ENCODE measurements at places on chromosomes 2 and 18.

DNA sequence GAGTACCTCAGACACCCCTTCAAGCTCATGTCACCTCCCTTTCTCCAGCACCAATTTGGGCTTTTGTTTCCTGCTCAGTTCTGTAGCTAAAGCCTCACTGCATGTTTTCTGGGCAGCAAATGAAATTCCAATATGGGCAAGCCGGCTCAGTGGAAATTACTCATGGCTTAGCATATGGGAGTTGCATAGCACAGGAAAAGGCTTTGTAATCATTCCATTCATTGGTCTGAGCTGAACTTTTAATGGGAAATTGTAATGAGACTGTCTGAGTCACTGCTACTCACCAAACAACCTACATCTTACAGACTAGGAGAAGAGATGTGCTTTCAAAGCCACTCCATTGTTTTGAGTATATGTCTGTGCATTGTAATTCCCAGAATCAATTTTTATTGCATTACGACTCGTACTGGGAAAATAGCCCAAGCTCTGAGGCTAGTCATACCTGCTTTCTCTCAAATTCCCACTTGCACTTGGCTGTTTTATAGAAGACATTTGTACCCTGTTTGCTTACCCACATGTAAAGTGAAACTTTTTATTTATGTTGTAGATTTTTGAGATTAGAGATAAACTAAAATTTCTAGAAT, 139.5 kb upstream of the LRATD1 start:
- no peak for DNase-seq

GRCh38 chr2:121398853-121399252, 113.9 kb upstream of the TFCP2L1 start:
- DNase-seq: no peak

DNA sequence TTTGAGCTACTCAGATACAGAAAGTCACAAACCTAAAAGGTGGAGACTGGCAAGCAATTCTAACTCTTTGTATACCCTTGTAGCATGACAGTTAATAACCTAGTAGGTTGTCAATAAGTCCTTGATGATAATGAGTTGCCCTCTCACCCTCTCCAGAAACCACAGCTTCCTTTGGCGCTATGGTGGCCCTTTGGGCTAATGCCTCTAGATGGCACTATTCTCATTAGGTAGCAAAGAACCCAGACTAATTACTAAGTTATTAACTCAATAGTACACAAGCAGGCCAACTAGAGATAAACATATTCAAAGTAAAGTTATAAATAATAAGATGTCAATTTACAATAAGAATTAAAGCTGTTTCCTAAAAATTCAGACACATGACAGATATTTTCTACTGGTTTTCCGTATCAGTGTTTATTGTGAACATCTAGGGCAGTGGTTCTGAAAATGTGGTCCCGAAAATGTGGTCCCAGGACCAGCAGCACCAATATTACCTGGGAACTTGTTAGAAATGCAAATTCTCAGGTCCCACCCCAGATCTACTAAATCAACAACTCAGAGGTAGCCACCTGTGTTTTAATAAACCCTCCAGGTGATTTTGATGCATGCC, 41.1 kb downstream of the LDAH start:
- no peak for DNase-seq

- no peak for DNase-seq
Observed at GRCh38 chr2:201234663-201235135, 25.6 kb upstream of the CASP8 start.

DNA sequence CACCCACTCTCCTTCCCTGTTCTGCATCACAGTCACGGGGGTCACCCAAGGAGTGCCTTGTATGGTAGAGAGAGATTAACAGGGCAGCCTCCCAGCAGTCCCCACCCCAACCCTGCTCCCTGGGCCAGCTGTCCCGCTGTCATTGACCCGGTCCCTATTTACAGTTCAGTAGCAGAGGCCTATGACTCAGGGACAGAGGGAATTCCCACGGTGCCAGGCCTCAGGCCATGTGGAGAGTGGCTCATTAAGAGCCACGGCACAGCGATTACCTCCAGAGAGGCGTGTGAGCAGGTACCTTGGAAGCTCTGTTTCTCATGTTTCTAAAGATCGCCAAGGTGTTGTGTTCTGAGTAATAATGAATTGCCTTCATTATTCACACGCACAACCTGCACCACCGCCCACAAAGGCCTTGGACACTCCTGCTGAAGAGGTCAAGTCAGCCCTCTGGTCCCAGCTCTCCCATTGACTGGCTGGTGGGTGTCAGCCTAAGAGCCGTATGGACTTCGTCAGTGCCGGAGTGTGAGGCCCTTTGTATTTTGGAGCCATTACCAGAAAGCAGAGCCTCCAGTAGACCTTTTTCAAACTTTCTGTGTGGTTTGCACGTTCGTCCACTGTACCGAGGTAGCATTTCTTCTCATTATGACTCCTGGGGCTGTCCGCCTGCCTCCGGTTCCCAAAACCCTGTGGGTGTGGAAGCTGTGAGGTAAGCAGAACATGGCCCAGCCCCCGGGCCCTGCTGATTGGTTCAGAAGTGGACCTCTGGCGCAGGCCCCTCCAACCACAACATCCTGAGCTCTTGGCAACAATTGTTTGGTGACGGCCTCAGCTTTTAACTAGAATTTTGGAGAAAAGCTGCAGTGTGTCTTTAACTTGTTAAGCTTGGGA, 47.0 kb downstream of the SERTAD2 start:
- DNase-seq: no peak

- no peak for DNase-seq
Observed at GRCh38 chr2:168926621-168927386, 25.7 kb downstream of the G6PC2 start.

DNA sequence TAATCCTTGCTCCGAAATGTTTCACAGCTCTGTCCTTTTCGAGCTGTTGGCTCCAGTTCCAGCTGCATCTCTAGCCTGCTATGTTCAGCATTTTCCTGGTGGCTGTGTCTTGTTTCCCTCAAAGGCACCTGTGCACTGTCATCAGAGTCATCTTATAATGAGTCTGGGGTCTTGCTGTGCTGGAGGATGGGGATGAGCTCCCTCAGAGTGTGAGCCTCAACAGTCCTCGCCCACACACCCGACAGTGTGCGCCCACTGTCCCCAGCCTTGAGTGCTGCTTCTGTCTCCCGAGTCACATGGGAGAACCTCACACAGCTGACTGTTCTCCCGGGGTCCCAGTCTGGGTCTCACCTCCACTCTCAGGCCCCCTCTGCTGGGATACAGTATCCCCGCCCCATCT, 25.4 kb downstream of the SPP2 start:
- DNase-seq: no peak

GRCh38 chr18:50558157-50558556, 1.7 kb upstream of the MAPK4 start:
- DNase-seq: no peak

- no peak for DNase-seq
Observed at GRCh38 chr2:42317486-42317885, 43.5 kb downstream of the COX7A2L start.

- no peak for DNase-seq
Observed at GRCh38 chr2:95013726-95014125, 11.8 kb upstream of the MAL start.

DNA sequence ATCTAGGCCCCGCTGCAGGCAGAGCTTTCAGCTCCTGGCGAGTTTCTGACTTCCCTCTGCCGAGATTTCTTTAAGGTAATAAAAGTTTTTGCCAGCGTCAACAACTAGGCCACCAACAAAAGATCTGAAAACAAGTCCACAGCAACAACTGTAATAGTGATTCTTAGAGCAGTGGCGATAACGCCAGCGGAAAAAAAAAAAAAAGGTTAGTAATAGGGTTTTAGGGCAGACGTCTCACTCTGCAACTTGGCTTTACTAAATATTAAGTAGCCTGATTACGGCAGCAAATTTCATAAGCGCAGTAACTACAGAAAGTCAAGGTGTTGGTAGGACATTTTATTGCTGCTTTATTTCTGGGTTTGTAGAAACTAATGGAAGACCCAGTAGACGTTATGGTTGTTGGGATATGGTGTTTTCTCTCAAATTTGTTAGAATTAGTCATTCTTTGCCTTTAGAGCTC, 481 bp downstream of the SLC30A6 start:
- DNase-seq: no peak

DNA sequence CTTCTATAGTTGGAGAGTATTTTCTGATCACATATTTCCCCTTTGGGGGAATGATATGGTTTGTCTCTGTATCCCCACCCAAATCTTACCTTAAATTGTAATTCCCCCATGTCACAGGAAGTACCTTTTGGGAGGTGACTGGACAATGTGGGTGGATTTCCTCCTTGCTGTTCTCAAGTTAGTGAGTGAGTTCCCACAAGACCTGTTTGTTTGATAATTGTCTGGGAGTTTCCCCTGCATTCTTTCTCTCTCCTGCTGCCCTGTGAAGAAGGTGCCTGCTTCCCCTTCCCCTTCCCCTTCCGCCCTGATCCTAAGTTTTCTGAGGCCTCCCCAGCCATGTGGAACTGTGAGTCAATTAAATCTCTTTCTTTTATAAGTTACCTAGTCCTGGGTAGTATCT, 222.7 kb upstream of the SLC39A10 start:
- no peak for DNase-seq

GRCh38 chr18:79459946-79460480, 64.3 kb downstream of the NFATC1 start:
- no peak for DNase-seq

DNA sequence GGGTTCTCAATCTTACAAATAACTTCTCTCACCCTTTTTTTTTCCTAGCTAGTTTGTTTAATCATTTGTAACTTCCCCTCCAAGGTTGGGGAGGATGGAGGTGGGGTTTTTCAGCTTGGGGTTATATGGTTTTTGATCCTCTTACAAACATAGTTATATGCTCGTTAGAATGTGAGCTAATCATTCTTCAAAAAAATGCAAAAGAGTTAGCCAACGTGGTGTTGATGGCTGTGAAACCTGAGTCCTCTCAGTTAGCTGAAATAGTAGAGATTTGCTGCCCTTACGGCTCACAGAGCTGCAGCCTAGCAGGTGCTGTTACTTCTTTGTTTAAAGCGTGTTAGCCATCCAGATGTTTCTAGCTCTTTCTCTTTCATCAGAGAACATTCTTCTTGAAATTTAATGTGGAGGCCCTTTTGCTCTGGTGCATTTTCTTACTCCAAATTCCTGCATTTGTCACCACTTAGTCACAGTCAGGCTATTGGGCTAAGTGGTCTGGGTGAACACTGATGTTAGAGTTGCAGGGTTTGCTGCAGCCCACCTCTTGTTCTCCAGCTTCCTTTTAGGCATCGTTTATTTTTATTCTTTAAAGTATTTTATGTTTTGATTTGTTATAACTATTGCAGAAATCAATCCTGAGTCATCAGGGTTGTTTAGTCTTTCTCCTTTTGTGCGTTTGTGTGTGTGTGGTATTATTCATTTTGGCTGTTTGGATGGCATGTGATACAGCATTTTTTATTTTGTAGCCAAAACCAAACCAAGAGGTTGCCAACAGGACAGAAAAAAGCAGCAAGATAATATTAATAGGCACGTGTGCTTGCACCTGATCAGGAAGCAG, 41.1 kb downstream of the LIMS1 start:
- DNase-seq: no peak

DNA sequence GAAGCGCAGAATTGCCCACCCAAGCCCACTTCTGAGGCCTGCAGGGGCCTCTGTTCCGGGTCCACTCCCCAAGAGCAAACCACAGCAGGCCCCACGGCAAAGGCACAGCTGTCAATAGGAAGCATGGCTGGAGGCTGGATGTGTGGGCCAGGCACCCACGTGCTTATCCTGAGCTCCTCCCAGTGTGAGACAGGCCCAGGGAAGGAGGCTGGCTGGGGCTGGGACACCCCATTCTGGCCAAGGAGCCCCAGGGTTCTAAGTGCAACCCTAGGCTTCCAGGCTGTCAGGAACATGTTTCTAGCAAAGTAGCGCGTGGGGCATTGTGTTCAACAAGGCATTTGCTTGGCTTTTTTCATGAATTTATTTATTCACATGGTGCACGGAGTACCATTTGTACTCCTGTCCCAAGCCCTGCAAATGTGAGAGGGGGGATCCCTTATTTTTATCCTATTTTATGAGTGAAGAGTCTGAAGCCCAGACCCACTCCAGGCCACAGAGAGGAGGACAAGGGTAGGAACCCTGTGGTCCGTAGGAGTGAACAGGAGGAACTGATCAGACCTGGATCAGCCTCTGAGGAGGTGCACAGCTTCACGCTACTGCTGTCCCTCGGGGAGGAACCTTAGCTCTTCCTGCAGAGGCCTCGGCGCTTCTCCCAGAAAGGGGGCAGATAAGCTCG, 6.1 kb upstream of the RAB17 start:
- DNase-seq: no peak

GRCh38 chr2:33497221-33497650, 20.8 kb downstream of the RASGRP3 start:
- no peak for DNase-seq

- no peak for DNase-seq
Observed at GRCh38 chr2:165950438-165950837, 3.1 kb downstream of the TTC21B start.

DNA sequence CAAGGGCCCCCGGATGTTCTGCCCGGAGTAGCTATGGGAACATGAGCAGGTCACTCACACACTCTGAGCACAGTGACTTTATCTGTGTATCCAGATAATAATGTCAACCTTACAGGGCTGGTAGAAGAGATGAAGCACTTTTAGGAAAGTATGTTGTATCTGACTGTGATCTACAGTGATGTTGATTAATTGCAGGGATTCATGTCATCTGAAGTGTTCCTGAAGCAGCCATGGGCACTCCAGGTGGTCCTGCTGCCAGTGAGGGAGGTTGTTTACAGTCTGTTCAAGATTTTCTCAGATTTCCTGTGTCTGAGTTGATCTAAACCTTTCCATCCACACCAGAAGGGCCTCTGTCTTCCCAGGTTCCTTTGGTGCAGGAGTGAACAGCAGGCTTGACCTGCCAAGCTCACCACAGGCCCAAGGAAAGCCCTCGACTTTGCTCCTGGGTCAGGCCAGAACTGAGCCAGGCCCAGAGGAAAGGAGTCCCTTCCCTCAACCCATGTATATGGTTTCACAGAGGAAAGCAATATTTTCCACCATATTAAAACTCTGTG, 28.0 kb downstream of the KIAA2012 start:
- DNase-seq: no peak

- DNase-seq: no peak
Observed at GRCh38 chr2:42844901-42845821, 52.8 kb upstream of the HAAO start.

DNA sequence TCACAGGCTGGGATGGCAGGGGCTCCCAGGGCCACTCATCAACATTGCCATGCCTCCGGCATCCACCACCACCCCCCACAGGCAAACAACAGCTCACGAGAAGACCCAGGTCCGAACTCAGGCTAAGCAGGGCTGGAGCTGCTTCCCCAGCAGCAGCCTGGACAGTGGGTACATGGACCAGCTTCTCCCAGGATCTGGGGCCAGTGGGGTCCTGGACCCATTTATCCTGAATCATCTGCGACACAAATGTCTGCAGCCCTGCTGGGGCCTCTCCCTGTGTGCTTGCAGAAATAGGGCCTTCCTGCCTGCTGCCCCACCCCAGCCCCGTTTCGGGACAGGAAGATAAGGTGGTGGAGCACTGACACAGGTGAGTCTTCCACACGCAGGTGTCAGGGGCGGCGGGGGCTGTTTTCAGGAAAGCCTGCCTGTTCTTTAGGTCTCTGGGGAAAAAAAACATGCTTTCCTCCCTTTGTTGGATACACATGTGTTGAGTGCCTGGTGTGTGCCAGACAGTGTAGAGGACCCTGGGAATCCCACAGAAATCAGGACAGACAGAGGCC, 4.5 kb downstream of the PRLH start:
- DNase-seq: no peak
